ENCODE measurements at places on chromosomes 11 and 22.
A peak's percentile ranks its signal among the peaks of the same experiment; 100 is the strongest.

DNA sequence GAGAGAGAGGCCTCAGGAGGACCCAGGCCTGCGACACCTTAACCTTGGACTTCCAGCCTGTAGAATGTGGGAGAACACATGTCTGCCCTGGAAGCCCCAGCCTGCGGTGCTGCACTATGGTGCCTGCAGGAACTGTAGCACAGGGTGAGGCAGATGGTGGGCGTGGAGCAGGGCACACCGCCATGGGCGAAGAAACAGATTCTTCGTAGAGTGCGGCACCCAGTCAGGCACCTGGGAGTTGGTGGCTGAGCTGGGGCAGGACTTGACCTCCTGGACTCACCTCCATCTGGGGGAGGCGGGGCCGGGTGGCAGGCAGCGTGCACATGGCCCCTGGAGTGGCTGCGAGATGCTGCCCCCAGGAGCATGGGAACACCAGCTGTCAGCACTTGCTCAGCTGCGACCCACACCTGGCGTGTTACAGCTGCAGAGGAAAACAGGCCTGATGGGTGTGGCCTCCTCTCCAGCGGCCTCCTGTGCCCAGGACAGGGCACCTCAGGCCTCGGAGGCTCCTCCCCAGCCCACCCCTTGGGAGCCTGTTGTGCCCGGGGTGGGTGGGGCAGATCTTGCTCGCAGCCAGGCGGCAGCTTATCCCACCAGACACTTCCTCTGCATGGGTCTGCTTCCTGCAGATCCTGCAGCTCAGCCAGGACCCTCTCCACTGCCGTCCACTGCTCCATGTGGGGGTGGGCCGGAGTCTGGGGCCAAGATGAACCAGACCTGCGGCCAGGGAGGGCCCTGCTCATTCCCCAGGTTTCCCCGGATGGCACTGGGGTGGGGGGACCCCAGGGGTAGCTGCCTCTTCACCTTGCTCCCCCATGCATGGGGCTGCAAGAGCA, 80.4 kb downstream of the MYEOV start:
- DNase-seq: peak; percentile 14

GRCh38 chr11:107243929-107244328, 213.7 kb downstream of the CWF19L2 start:
- DNase-seq: no peak

GRCh38 chr11:44159848-44160721, 64.6 kb downstream of the EXT2 start:
- DNase-seq: no peak

- DNase-seq: no peak
Observed at GRCh38 chr11:31807799-31808667, 3.1 kb downstream of the PAX6 start.

DNA sequence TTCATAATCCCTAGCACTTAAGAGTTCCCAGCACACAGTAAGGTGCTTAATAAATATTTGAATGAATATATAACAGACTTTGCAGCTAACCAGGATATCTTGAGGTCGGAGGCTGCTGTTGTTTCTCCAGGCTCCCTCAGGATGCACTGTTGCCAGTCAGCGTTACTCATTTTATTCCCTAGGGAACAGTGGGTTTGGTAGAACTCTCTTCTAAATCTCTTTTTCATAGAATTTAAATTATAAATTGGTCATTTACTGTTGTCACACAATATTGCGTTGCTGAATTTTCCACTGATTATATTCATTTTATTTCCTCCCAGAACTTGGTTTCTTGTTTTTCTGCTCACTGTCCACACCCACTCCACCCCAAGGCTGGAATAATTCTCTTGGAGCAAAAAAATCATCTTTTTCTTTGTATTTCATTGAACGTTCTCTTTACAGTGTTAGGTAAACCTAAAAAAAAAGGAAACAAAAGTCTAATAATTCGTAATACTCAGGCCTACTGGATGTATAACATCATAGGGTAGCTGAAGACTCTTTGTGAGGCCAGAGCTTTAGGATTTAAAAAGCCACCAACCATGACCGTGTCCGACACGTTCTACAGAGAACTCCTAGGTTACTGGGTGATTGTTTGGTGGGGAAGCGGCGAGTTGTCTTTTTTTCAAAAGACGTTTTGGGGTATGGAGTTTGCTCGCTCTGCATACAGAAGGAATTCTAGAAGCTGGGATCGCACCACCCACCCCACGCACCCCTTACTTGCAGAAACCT, 766 bp upstream of the CAPRIN1 start:
- peak; percentile 44 for DNase-seq

GRCh38 chr11:96063886-96064285, 140.0 kb upstream of the MTMR2 start:
- DNase-seq: no peak

GRCh38 chr22:23219822-23220484, 39.6 kb downstream of the BCR start:
- peak; percentile 12 for DNase-seq

GRCh38 chr11:7332962-7333361, 81.3 kb downstream of the SYT9 start:
- DNase-seq: no peak

GRCh38 chr11:65210748-65211147, 29.0 kb downstream of the CAPN1 start:
- no peak for DNase-seq
